Camera-type eye (tissue), 1 donor: ENCODE measurements at places on chromosomes 2 and 18. TPM values are rescaled to one million over a fixed set of nuclear protein-coding genes. Genes with fewer than 3 reads are reported as not detected.

CYP1B1 gene
- 116 TPM for total RNA-seq

SLC9A2 gene
- 0.49 TPM for total RNA-seq

KCNS3 gene
- 10.9 TPM for total RNA-seq

CDH19 gene
- total RNA-seq: 9.6 TPM

DAW1 gene
- 0.44 TPM for total RNA-seq

STK39 gene
- 56.3 TPM for total RNA-seq

CACNB4 gene
- 26.2 TPM for total RNA-seq

BCL11A gene
- total RNA-seq: 29.0 TPM

SLC14A1 gene
- 7.1 TPM for total RNA-seq

SRD5A2 gene
- 6.9 TPM for total RNA-seq

PAX8 gene
- 3.7 TPM for total RNA-seq

KIF1A gene
- total RNA-seq: 133 TPM

WDR43 gene
- total RNA-seq: 51.7 TPM

ABHD1 gene
- total RNA-seq: 0.49 TPM

NCL gene
- total RNA-seq: 289 TPM
